Stimulated activated CD8-positive, alpha-beta memory T cell treated with anti-CD3 and anti-CD28 coated beads, Interleukin-7, amount 100 ng/mL, for 48 hours (primary cell): ENCODE measurements at places on chromosomes 4 and X.

DNA sequence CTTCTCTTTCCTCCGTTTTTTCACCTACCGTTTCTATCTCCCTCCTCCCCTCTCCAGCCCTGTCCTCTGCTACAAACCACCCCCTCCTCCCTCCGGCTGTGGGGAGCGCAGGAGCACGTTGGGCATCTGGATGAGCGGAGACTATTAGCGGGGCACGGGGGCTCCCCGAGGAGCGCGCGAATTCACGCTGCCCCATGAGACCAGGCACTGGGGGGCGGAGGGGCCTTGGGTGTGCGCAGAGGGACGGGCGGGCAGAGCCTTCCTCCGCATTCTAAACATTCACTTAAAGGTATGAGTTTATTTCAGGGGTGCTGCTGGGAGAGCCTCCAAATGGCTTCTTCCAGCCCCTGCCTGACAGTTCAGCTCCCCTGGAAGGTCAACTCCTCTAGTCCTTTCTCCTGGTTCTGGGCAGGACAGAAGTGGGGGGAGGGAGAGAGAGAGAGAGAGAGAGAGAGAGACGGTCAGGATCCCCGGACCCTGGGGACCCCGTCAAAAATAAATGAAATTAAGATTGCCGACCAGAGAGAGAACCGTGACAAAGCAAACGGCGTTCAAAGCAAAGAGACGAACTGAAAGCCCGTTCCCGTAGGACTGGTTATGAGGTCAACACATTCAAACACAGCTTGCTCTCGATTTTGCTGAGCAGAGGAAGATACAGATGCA lies 5.0 kb downstream of the SHOX start:
- no peak for DNase-seq

DNA sequence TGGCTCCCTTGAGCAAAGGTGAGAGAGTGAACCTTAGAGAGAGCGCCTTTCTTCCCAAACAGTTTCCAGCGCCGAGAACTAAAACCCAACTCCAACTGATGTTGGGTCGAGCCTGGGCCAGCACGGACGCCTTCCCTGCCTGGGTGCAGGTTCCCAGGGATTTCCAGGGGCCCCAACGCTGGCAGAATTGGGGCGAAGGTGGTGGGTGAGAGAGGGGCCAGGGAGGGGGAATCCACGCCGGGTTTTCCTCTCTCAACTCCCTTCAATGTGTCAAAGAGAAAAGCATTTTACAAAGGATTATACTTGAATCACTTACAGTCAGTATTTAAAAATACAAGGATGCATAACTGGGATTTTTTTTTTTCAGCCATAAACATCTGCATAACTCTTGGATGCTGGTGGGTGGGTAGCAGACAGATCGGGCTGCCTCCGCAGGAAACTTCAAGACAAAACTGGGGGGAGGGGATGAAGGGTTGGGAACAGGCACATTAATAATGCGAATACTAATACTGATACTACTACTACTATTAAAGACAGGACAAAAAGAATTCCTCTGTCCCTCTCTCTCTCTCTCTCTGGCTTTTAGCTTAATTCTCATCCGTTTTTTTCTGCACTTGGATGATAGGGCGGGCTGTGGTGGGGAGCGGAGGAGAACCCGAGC lies 1.3 kb upstream of the ARX start:
- DNase-seq = no peak

- no peak for DNase-seq
Observed at GRCh38 chr4:94941706-94942105, 184.0 kb downstream of the BMPR1B start.

- no peak for DNase-seq
Observed at GRCh38 chr4:180953572-180953971, 1289.6 kb upstream of the TENM3 start.

- no peak for DNase-seq
Observed at GRCh38 chr4:41751449-41752061, 3.0 kb upstream of the PHOX2B start.

DNA sequence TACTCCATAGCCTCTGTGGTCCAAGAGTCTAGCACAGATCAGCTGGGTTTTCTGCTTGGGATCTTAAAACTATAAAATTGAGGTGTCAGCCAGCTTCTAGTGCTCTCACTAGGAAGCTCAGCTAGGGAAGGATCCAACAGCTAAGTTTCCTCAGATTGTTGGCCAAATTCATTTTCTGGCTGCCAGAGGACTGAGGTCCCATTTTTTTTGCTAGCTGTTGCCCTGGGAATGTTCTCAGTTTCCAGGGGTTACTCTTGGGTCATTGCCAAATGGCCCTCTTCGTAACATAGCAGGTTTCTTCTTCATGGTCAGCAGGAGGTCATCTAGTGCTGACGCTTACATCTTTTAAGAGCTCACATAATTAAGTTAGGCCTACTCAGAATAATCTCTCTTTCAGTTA lies 2178.2 kb downstream of the ARAP2 start:
- no peak for DNase-seq

GRCh38 chr4:41373221-41373620 lies 116.5 kb downstream of the UCHL1 start:
- DNase-seq = no peak

GRCh38 chr4:183544109-183544508 lies 39.3 kb downstream of the ING2 start:
- no peak for DNase-seq

- no peak for DNase-seq
Observed at GRCh38 chrX:122238801-122239200, 945.3 kb upstream of the GRIA3 start.

DNA sequence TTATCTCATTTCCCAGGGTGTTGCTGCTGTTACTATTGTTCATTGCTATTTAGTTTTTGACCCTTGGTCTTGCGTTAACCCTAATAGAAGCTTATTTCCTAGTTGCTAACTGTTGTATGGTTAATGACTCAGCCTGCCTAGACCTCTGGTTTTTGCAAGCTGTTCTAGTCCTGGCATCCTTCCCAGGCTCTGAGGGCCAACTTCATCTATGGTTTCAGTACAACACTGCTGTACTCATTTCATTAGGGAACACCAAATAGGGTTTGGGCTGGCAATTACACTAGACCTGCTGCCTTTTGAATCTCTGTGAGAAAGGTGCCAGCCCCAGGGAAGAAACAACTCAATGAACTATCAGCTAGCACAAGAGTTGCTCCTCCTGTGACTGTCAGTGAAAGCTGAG lies 59.6 kb downstream of the DCX start:
- DNase-seq = no peak

DNA sequence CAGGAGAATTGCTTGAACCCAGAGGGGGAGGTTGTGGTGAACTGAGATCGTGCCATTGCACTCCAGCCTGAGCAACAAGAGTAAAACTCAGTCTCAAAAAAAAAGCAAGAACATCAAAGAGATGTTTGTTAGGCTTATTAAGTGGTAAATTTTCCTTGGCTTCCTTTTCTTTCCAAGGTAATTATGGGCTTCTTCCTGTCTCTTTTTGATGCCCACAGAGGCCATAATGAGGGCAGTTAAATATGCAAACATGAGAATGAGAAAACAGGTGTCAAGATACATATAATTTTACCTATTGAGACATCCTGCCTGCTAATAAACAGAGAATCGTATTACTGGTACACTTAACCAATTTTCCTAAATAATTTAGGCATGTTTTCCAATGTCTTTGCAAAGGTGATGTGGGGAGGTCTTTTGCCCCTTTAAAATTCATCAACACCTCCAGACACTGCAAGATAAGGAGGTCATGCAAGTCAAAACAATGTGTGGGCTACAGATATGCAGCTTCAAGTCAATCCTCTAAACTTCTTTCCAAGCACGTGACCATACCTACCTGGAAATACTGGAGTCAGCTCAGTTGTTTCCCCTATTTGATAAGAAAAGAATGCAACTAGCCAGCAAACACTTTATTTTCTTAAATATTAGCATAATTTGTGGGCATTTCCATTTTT lies 2.7 kb downstream of the SLC39A8 start:
- no peak for DNase-seq

GRCh38 chr4:53479736-53480525 lies 102.5 kb downstream of the FIP1L1 start:
- no peak for DNase-seq

DNA sequence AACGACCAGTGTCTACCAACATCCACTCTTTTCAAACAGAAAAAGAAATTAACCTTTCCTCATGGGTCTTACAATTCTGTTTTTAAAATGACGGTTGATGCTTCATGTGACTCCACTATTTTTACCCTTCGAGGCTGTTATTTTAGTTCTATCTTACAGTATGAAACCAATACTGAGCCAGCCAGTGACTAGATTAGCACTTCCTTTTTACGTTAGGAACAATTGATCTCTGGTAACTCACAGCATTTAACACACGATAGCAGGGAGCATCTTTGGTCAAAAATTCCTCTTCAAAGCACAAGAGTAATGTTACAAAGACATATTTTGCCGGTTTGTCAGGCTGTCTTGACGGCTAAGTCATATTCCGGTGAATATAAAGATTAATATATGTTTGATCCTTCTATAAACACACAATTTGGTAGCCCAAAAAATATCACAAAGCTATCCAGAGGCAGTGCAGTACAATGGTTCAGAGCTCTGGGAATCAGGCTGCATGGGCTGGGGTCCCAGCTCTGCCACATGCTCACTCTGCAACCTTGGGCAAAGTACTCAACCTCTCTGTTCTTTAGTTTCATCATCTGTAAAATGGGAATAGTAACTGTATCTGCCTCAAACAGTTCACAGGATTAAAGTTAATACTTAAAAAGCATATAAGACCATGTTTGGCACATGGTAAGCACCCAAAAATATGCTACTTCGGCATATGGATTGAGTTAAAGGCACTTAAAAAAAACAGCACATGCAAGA lies 62.9 kb upstream of the TXK start:
- DNase-seq = no peak

DNA sequence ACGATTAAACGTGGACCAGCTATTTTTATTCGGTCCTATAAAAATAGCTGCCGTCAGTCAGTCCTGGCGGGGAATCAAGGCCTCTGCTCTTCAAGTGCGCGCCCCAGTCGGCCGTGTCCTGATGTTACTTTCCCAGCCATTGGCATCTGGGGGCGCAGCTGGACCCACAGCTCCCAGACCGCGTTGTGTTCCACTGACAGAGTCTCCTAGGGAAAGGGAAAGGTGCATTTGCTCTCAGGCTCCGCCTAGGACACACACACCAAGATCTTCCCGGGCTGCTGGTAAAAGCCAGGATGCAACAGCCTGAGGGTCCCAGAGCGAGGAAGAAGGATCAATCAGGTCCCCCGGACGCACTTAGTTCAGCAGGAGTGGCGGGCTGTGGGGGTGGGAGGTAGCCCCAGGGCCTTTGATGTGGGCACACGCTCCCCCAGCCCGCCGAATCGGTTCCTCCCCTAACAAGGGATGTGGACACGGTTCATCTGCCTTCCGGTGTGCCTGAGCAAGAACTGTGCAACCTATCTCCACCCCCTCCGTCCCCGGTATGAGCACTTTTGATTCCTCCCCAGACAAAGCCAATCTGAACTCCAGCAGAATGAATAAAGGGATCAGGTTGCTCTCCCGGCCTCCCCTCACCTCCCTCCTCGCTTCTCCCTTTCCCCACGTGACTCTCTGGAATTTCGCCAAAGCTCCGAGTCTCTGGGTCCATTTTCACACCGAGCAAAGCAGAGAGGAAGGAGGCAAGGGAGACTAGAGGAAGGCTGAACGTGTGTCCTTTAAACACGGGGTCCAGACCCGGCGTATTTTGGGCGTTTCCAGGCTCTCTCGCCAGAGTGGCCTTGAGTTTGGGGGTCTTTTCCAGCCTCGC lies 626 bp upstream of the FRAS1 start:
- DNase-seq = no peak

DNA sequence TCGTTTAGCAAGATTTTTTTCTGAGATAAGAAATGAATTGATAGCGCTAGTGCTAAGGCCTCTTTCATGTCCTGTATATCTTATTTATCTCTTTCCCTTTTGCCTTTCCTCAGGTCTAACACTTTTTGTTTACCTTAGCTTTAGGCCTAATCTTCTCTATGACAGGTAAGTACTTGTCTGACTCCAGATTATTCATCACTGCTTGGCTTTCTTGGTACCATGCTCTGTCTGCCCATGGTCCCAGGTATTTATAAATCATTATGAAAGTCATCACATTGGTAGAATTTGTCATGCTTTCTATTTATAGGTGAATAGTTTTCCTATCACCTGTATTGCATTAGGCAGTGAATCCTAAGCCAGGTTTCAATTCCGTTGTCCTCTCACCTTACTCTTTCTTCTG lies 99.5 kb upstream of the CTSO start:
- no peak for DNase-seq

- DNase-seq = no peak
Observed at GRCh38 chr4:37970702-37971101, 10.5 kb downstream of the PTTG2 start.

GRCh38 chr4:124111922-124112321 lies 600.6 kb downstream of the ANKRD50 start:
- no peak for DNase-seq

GRCh38 chr4:80484712-80485111 lies 149.2 kb downstream of the CFAP299 start:
- DNase-seq = no peak

GRCh38 chr4:53432528-53433424 lies 55.3 kb downstream of the FIP1L1 start:
- DNase-seq = no peak

GRCh38 chr4:186304866-186305505 lies 39.0 kb downstream of the F11 start:
- no peak for DNase-seq

GRCh38 chrX:151871244-151871643 lies 41.4 kb upstream of the MAGEA4 start:
- DNase-seq = no peak

- no peak for DNase-seq
Observed at GRCh38 chrX:38318196-38318595, 9.1 kb downstream of the RPGR start.

- no peak for DNase-seq
Observed at GRCh38 chrX:119071381-119071780, 1.4 kb upstream of the CT47C1 start.

GRCh38 chr4:41362621-41363383 lies 106.1 kb downstream of the UCHL1 start:
- DNase-seq = no peak

DNA sequence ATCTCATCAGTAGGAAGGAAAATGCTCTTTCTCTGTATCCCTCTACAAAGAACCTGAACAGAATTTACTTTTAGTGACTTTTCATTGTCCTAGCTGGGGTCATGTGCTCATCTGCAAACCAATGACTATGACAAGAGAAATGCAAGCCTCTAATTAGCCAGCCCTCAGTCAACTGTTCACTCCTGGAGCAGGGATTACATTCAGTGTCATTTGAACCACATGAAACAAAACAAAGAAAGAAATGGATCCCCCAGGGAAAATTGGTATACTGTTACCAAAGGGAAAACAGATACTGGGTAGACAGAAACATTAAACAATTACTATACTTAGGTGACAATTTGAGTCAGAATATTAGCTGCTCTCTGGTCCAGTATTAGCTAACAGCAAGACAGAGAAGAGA lies 173.6 kb downstream of the RCHY1 start:
- no peak for DNase-seq

- no peak for DNase-seq
Observed at GRCh38 chr4:19177616-19178015, 1074.1 kb upstream of the SLIT2 start.
